Uterus (tissue), 4 donors: ENCODE measurements at places on chromosomes 1 and 21. TPM values are rescaled to one million over a fixed set of nuclear protein-coding genes. Genes with fewer than 3 reads are reported as not detected.

- H3K27me3 ChIP-seq = no peaks in the 10 kb centered on the region
- H3K4me1 ChIP-seq = no peaks in the 10 kb centered on the region
- no peak for DNase-seq
- H3K4me3 ChIP-seq = no peak overlapping the region
- no peaks in the 10 kb centered on the region for H3K36me3 ChIP-seq
Measured at GRCh38 chr1:233168384-233168783, 127.1 kb downstream of the PCNX2 start.

The CFAP141 gene
- not detected for total RNA-seq

DNA sequence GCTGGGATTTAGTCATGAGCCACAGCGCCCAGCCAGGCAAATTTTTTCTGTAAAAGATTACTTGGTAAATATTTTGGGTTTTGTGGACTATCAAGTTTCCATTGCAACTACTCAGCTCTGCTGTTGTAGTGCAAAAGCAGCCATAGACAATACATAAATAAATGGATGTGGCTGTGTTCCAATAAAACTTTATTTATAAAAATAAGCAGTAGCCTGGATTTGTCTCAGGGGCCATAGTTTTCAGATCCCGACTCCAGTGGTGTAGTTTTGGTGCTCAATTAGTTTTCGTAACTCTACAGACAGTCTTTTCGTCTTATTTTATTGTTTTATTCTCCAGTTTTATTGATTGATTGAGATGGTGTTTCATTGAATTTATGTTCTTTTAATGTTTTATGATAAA lies 80.1 kb upstream of the IVNS1ABP start:
- DNase-seq = no peak
- no peak overlapping the region for H3K4me3 ChIP-seq
- H3K27ac ChIP-seq = no peak overlapping the region
- no peaks in the 10 kb centered on the region for H3K36me3 ChIP-seq
- no peaks in the 10 kb centered on the region for H3K4me1 ChIP-seq
- H3K27me3 ChIP-seq = no peaks in the 10 kb centered on the region

DNA sequence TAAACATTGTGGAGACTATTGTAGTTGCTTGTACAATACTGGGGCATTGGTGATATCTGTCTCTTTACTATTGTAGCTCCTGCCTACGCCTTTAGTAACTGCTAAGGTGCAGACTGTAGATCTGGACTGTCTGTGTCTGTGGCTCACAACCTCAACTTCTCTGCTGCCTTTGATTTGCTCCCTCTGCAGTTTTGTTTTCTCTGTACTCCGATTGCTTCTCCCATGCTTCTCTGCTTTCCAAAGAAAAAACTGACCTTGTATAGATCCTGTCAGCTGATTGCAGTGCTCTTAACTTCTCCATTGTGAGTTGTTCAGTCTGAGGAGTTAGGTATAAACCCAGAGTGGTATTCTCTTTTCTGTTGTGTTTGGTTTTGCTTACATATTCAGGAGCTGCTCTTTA lies 15.3 kb downstream of the MAGI3 start:
- no peaks in the 10 kb centered on the region for H3K36me3 ChIP-seq
- no peak for DNase-seq
- no peak overlapping the region for H3K4me3 ChIP-seq
- no peaks in the 10 kb centered on the region for H3K4me1 ChIP-seq
- no peaks in the 10 kb centered on the region for H3K27me3 ChIP-seq

DNA sequence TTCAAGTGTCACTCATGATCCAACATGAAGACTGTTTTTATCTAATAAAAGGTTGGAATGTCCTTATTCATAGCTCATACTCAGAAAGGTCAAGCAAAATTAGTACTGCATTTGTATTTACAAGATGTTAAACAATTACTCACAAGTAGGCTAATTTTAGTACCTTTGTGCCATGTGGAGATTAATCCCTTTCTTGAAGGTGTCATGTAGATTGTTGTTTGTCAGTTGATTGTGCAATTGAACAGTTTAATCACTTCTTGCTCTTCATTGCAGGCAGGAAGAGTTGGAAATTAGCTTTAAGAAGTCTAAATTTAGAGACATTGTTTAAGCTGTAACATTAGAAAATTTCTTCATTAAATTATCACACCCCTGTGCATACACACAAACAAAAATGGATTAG lies 847.1 kb downstream of the KCNT2 start:
- no peak for DNase-seq
- H3K36me3 ChIP-seq = no peaks in the 10 kb centered on the region
- no peak overlapping the region for H3K27ac ChIP-seq
- H3K4me1 ChIP-seq = no peaks in the 10 kb centered on the region

- H3K4me1 ChIP-seq = no peaks in the 10 kb centered on the region
- peak overlapping the region; percentile 33 for H3K4me3 ChIP-seq
- no peaks in the 10 kb centered on the region for H3K27me3 ChIP-seq
- no peaks in the 10 kb centered on the region for H3K36me3 ChIP-seq
- peak overlapping the region; percentile 79 for H3K27ac ChIP-seq
Measured at GRCh38 chr1:11664336-11665065, 501 bp downstream of the FBXO6 start.
